ENCODE measurements at places on chromosomes 3 and 15.

DNA sequence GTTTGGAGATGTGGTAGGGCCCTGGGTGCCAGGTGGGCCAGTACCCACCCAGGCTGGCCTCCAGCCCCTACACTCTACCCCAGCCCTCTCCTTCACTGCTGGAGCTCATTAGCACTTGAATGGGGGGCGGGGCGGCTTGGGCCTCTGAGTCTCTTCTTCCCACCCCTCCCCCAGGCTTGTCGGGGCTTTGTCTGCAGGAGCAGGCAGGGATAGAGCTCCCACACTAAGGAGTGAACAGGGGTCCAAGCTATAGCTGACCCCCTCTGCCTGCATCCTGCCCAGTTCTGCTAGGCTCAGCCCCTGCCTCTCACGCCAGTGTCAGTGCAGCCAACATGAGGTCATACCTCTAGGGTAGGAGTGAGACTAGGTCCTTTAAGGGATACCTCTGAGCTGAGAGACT, 5.2 kb downstream of the GNAI2 start:
- DNase-seq = no peak

DNA sequence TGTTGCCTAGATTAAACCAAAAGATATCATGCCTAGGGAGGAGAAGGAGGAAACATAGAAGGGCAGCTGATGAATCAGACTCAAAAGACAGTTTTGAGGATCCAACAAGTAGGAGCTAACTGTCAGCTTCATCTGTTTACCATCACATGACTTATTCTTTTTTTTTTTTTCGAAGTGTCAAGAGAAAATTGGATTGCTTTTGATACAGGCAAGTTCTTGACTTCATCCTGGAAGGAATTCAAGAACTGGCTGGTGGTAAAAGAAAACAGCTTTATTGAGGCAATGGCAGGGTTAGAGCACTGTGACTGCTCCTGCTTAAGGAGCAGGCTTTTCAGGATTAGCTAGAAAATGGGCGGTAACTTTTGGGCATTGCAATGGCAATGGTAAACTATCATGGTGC, 227.5 kb upstream of the KCNMB2 start:
- DNase-seq = no peak

DNA sequence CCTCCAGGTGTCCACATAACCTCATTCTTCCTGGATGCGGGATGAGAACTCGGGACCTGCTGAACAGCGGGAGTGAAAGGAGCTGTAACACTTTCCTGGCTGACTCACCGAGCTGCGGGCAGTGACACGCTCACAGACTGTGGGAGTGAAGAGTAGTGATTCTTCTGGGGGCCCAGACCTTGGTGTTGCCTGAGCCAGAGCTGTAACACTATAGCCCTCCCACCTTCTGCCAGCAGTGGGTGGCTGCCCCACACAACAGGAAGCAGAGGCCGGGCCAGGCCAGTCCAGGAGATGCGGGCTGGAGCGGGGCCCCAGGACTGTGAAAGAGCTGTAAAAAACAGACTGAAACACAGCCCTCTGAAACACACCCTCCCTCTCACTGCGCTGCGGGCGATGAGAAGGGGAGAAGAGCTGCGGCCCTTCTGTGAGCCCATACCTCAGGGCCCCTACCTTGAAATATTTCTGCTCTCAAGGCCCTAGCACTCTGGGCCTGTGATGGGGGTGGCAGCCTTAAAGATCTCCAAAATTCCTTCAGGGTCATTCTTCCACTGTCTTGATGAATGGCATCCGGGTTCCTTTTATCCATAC, 464.0 kb upstream of the CCDC54 start:
- DNase-seq = no peak

- no peak for DNase-seq
Measured at GRCh38 chr3:158463556-158463955, 107.4 kb upstream of the MLF1 start.

GRCh38 chr3:38565339-38566214, 69.4 kb downstream of the EXOG start:
- DNase-seq = no peak

DNA sequence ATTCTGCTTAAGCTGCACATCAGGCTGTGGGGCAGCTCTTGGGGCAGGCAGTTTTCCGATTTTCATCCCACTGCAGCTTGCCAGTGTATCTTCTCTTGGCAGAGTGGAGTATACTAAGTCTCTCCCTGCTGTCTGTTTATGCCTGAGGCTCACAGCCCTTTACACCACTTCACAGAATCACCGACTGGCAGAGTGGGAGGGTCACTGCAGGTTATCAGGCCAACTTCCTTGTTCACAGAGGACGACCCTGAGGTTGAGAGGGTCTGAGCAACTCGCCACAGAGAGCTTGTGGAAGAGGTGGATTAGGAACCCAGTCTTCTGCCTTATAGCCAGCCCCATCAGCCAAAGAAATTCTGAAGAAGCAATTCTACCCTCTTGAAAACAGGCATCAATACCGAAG, 30.9 kb downstream of the KIF9 start:
- DNase-seq = no peak

- DNase-seq = no peak
Measured at GRCh38 chr3:8497582-8497981, 4.0 kb upstream of the LMCD1 start.

DNA sequence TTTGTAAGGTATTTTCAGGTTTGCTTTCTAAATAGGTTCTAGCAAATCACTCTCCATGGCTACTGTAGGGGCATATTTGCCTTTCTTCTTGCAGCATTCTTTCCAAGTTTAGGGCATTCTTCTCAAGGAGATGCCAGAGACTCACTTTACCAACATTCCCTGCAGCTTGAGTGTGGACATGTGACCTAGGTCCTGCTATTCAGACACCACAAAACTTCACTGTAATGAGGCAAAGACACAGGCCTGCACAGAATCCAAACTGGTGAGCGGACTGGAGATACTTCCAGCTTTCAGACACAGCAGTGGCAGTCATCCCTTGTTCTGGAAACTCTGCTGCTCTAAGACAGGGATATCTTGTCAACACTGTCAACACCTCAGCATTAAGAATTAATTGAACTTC, 146.4 kb upstream of the PFN2 start:
- no peak for DNase-seq

GRCh38 chr15:43518197-43518761, 871 bp downstream of the MAP1A start:
- DNase-seq = no peak

GRCh38 chr15:43489191-43489590, 3.8 kb downstream of the TP53BP1 start:
- DNase-seq = no peak

DNA sequence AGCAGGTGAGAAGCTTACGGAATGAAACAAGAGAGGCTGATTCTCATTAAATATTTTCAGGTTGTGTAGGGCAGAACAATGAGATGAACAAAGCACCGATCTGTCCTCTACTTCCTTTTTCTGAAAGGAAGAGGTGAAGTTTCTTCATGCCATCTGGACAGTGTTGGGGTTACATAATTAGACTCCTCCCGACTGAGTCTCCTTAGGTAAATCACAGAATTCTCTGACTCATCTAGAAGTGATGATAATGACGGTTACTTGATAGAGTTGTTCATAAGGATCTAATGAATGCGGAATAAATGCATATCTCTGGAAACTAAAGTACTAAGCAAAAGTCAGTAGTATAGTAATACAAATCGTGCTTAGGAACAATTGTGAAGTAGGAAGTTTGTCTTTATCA, 21.2 kb downstream of the CRTC3 start:
- no peak for DNase-seq

- no peak for DNase-seq
Measured at GRCh38 chr15:28885630-28886430, at the start of gene APBA2. TSS of gene APBA2 (plus strand) at chr15:28885974. CDS start at chr15:29053885, 167,911 bp downstream.

- no peak for DNase-seq
Measured at GRCh38 chr3:174863488-174863887, 4.4 kb downstream of the NAALADL2 start.

DNA sequence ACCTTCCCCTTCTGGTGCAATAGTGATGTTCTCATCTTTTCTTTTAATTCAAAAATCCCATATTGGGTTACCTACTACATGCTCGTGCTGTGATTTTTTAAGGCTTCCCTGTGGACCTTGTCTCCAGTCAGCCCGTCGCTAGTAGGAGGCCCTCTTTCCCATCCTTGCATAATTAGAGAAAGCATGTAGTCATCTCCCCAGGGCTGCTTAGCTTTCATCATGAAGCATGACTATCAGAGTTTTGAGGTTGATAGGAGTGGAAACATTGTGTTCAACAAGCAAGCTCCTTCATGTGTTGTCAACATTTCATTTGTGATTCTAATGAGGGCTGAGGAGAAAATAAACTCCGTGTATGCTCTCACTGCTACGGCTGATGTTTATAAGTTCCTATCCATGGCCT, 8.7 kb upstream of the LRTM1 start:
- no peak for DNase-seq

DNA sequence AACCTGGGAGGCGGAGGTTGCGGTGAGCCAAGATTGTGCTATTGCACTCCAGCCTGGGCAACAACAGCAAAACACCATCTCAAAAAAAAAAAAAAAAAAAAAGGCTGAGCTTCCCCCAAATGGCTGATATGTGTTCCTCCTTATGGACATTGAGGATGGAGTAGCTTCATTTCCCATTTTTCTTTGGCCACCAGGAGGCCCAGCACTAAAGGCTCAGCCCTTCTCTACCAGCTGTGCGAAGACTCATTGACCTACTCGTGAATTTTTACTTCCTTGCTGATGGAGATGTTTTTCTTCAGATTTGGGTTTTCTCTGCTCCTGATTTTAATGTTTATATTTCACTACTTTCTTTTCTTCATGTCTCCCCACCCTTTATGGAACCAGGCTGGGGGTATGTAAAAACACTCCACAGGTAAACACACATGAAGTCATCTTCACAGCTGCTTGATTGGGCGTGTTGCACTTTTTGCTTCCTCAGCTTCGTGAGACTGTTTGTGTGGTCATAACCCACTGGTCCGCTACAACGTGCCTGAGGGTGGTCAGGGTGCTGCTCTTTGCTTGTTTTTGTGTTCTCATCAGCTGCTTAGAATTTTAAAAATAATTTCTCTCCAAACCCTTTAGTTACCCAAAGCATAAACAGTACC, 13.5 kb downstream of the SEMA4B start:
- DNase-seq = no peak

DNA sequence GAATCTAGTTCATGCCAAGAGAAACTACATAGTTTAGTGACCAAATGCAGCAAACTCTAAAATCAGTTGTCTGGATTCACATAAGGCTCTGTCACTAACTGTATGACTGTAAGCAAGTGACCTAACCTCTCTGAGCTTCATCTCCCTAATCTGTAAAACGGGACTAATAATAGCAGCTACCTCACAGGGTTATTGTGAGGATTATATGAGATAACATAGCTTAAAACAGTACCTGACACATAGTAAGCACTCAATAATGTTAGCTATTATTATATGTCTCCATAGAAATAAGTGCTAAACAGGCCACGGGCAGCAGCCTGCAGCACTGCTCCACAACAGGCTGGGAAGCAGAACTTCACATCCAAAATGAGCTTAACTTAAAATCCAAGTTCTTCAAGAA, 30.2 kb downstream of the NPTN start:
- no peak for DNase-seq

- no peak for DNase-seq
Measured at GRCh38 chr3:143693506-143693905, 154.8 kb downstream of the SLC9A9 start.

GRCh38 chr3:182108371-182108770, 396.6 kb downstream of the SOX2 start:
- DNase-seq = no peak

- DNase-seq = no peak
Measured at GRCh38 chr3:137764563-137765309, 621 bp downstream of the SOX14 start.

- no peak for DNase-seq
Measured at GRCh38 chr15:38029736-38030135, 95.3 kb downstream of the TMCO5A start.

GRCh38 chr3:139953131-139953910, 18.3 kb downstream of the CLSTN2 start:
- DNase-seq = no peak

DNA sequence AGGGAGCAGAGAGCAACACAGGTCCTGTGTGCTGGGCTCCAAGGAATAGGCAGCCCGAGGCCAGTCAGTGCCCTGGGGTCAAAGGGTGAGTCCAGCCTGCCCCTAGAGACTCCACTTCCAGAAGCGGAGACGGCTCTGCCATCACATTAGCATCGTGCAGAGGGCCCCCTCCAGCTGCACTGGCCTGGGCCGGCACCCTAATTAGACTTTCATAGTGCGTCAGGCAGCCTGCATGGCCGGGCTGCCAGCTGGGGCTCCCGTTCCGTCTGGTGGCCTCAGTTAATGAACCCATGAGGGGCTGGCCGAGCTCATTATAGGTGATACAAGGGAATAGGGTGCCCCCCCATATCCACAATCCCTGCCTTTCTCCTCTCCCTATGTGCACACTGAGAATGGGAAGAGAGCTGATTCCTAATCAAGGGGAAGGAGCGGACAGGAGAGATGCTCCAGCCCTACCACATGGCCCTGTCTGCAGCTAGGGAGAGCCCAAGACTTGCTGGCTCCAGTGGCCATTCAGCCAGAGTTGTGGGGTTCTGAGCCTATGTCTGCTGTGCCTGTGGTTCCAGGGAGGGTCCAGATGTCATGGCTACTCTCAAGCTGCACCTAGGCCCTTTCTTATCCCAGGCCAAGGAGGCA, 128.0 kb downstream of the SRGAP3 start:
- no peak for DNase-seq

Data from stimulated activated CD8-positive, alpha-beta memory T cell treated with anti-CD3 and anti-CD28 coated beads, Interleukin-7, amount 100 ng/mL, for 1 hour (primary cell).